Muscle of leg (tissue), 16 donors: ENCODE measurements at places on chromosomes 16 and 17. TPM values are rescaled to one million over a fixed set of nuclear protein-coding genes. Genes with fewer than 3 reads are reported as not detected.

The RNF222 gene
- polyA plus RNA-seq = 0.08 TPM

The GRAP gene
- polyA plus RNA-seq = 3.8 TPM

DNA sequence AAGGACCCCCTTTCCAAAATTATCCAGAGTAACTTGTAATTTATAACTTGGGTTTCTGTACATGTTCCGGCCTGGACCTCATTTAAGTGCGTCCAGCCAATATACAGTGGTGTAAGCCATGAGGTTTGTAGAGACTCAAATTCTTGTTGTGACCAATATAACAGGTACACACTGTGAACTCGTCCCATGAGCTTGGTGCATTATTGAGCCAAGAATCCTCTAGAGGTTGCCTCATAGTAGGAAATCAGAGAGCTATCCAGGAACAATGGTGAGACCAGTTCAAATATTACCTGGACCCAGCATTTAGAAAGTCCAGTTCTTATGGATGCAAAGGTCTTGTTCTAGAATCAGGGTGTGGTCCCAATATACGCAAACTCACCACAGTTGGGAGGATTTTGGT is 138.2 kb downstream of the NPIPB5 start:
- no peak for DNase-seq

GRCh38 chr17:49887744-49888360 is 40.0 kb upstream of the TAC4 start:
- no peak for DNase-seq

DNA sequence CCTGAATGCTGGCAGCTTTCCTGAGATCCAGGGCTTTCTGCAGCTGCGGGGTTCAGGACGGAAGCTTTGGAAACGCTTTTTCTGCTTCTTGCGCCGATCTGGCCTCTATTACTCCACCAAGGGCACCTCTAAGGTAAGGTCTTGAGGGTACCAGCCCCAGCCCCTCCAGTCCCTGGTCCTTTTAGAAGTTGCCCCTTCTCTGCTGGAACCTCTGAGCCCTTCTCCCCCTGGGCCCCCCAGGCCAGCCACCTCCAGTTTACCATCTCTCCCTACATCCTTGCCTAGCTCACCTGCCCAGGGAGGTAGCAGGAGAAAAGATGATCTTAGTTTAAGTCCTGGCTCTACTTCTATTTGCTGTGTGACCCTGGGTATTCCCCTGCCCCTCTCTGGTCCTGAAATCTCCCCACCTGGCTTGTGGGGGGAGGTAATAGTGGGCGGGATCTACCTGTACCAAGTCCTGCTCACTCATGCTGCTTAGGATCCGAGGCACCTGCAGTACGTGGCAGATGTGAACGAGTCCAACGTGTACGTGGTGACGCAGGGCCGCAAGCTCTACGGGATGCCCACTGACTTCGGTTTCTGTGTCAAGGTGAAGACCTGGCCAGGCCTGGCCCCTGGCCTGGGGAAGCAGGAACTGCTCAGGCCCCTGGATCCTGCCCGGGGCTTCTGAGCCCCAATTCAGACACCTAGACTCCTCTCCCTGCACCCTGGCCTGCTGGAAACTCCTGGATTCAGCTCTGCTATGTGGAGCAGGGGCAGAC is 6.5 kb downstream of the GRB7 start:
- no peak for DNase-seq

DNA sequence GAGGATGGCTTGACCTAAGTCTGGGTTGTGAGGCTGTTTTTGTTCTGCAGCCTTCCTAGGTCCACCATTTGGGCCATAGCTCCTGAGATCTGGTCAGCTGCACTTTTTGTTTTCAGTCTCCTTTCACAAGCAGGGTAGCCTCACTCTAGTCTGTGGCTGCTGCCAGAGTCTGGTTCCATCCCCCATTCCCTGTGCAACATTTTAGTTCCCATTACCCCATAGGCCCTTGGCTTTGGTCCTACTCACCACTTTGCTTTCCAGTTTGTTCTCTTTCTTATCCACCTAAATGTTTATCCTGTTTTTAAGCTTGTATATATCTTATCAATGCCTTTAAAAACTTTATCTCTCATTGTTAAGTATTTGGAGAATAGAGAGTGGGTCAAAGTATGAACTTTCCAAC is 6.5 kb upstream of the XYLT2 start:
- no peak for DNase-seq
